ENCODE measurements at places on chromosomes 7 and 10.

GRCh38 chr10:78851647-78852046 is 217.1 kb upstream of the ZMIZ1 start:
- no peak for DNase-seq

DNA sequence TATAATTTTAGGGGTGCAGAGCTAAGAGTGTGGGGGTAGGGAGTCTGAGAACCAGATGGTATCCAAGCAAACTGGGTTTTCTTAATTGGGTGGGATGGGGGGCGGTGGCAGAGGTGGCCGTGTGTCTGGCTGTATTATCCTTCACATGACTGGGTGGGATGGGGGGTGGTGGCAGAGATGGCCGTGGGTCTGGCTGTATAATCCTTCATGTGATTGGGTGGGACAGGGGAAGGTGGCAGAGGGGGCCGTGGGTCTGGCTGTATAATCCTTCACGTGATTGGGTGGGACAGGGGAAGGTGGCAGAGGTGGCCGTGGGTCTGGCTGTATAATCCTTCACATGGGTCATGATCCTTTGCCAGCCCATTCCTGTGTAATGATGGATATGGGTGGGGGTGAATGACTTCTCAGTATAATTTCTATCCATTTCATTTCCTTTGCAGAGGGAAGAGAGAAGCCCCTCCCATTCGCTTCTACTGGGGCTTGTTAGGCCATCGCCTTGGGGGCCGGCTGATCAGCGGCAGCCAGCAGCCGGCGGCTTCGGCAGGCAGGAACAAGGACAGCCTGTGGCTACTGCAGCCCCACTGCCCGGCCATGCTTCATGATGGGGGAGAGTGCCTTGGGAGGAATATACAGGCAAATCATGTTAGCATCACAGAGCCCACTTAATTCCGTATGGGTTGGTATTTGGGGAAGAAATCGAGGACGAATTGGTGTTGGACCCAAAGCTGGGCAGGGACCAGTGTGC is 179.6 kb upstream of the MKI67 start:
- no peak for DNase-seq

DNA sequence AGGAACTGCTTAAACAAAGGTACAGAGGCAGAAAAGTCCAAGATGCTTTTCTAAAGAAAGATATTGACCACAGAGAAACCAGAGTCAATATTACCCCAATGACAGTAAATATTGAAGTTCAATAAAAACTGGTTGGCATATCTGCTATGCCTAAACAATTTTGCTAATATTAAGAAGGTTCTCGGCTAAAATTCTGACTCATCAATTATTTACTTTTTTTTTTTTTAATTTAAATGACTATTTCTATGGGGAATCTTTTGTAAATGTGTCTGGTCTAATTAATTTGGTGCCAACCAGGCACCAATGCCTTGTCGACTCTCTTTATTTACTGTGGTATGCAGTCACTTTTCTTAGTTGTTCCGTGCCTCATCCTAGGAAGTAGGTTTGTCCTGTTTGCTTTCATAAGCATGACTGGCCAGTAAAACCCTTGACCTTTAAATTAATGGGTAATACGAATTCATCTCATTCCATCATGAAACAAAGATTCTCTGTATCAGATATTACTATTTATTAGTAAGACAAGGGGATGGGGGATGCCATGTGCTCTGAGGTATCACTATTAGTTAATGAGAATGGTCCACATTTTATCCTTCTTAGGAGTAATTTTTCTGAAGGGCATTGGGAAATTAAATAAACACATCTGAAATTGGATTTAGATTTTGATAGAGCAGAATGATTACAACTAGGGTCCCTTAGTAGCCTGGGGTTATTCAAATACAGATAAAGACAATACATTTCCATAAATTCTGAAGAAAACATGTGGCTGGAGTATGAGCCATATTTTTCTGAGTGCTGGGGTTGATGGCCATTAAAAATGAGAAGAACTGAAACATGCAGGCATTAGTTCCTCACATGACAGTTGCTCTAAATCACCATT is 154.4 kb downstream of the VTI1A start:
- DNase-seq: no peak

DNA sequence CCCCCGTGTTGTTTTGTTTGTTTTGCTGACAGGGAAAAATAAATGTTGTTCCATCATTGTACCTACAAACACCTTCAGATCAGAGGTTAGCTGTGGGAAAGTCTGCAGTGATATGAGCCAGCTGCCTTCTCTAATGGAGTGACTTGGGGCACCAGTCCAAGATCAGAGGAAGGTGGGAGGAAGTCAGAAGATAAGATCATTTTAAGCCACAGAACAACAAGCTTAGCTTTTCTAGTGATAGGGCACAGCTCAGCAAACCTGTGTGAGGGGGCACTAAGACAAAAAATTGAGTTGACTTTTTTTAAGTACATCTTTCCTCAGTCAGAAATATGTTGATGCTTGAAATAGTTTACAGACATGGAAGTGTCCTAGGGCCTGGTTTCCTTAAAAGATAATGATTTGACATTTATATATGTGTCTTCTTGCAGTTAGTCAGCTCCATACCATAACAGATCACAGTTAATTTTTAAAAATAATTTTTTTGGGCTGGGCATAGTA is 240.3 kb upstream of the KAT6B start:
- no peak for DNase-seq

DNA sequence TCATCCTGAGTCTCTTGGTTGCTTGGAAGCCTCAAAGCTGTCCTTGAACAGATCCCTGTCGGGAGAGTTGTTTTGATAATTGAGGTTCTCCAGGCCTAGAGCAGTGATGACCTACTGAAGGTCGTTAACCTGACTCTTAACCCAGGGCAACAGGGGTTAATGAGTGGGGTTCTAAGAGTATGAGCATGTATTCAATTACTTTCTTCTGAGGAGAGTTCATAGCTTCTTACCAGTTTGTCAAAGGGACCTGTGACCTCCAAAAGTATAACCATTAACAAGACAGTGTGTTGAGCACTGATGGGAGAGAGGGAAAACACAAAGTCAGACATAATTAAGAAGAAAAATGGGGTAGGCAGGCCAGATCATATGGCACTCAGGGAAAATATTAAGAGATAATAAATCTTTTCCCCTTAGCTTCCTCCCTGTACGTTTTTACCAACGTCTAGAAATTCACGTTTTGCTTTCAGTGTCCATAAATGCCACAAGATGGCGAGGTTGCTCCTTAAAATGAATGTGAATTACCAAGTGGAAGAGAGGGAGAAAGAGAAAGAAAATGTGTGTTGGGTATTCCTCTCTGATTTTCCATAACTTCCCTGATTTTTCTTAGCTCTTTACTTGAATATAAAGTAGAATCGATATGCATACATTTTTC is 97.6 kb downstream of the SUGCT start:
- DNase-seq: no peak

DNA sequence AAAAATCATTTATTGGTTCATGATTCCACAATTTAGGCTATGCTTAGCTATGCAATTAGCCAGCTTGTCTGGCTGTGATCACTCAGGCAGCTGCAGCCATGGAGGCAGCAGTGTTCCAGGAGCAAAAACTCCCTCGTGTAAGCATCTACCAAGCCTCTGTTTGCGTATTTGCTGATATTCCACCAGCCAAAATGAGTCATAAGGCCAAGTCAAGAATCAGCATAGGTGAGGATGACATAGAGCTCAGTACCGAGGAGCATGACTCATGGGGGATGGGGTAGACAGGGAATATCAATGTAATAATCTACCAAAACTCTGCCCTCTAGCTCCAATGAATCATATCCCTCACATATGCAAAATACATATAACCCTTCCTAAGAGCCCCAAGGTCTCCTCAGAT is 63.3 kb downstream of the IMMP2L start:
- no peak for DNase-seq

DNA sequence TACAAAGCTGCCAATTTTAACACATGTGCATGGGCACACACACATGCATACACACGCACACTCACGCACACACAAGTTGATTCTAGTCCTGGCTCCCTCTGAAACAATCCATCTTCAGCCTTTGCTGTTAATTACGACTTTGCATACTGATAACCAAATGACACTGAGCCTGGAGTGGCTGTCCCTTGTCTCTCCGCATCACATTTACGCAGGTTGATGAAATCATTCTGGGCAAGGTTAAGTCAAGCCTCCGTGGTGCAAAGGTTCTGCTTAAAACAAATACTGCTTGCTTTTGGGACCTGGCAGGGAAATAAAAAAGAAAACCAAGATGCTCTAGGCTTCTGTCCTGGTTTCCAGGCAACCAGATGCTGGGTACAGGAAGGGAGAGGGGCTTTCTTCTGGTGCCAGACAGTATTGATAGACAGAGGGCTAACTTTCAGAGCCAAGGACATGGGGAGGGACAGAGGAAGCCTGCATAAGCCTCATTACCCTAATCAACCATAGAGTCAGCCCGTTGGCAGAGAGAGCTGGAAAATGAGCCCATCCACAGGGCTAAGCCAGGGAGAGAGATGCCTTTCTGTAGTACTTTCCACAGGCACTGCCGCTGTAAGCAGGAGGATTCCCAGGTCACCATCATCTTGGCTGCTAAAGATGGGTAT is 233.0 kb downstream of the WDR11 start:
- no peak for DNase-seq

DNA sequence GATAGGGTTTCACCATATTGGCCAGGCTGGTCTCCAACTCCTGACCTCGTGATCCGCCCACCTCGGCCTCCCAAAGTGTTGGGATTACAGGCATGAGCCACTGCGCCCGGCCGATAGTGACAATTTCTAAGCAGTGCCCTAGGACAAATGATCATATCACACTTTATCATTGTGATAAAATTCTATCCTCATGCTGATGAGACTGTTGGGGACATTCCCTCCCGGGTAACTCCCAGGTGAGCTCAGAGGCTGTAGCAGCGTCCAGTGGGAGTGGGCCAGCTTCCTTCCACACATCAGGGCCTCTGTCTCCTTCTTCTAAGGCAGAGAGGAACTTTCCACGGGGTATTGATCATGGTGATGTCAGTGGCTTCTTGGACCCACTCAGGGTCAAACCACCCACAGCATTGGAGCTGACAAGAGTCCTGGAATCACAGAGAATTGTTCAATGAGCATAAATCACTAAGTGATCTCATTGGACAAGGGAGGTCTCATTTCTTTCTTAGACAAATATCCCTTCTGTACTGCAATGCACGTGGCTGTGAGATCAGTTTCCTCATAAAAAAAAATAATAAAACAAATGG is 256.1 kb downstream of the KLF6 start:
- no peak for DNase-seq

DNA sequence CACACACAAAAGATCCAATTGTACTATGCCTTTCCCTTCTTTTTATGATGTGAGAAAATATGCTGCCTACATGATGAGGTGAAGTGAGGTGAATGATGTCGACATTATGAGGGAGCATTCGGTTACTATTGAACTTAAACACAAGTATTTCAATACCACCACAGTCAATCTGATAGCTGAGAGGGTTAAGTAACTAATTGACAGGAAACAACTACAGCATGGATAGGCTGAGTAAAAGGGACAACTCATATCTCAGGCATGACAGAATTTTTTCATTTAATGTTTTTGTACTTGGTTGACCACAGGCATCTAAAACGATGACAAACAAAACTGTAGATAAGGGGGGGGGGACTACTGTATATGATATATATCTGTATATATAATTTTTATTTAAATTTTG is 488.9 kb downstream of the SH2D4B start:
- DNase-seq: no peak

GRCh38 chr10:129126982-129127381 is 340.1 kb upstream of the MGMT start:
- no peak for DNase-seq

GRCh38 chr7:34946486-34946885 is 90.8 kb downstream of the DPY19L1 start:
- DNase-seq: no peak
